Spleen (tissue), 13 donors: ENCODE measurements at places on chromosomes 3 and 15. TPM values are rescaled to one million over a fixed set of nuclear protein-coding genes. Genes with fewer than 3 reads are reported as not detected.

CHAC1 gene
- total RNA-seq: 1.6 TPM

KCNMB2 gene
- 0.66 TPM for total RNA-seq

CP gene
- total RNA-seq: 54.5 TPM

GRCh38 chr3:111617406-111617805 is 22.3 kb upstream of the ZBED2 start:
- H3K27me3 ChIP-seq: no peaks in the 10 kb centered on the region
- no peak for DNase-seq
- peaks cover 18% of the 10 kb centered on the region for H3K4me1 ChIP-seq
- H3K4me3 ChIP-seq: no peak overlapping the region

DNA sequence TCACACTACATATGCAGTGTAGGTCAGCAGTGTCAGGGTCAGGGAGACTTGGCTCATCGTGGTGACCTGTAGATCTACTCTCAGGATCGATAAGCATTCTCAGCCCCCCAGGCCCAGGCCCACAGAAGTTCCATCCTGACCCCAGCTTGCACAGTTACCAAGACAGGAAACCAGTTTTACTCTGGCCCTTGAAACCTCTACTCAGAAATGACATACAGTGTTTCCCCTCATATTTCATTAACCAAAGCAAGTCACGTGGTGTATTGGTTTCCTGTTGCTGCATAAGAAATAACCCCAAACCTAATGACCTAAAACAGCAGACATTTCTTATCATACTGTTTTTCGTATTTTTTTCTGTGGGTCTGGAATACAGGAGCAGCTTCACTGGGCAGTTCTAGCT is 242.2 kb downstream of the SLCO3A1 start:
- H3K27ac ChIP-seq: peak overlapping the region; percentile 9
- H3K4me3 ChIP-seq: no peak overlapping the region
- peaks cover 14% of the 10 kb centered on the region for H3K4me1 ChIP-seq
- H3K27me3 ChIP-seq: no peaks in the 10 kb centered on the region
- no peak for DNase-seq

GRCh38 chr3:116441652-116442051 is 3.6 kb downstream of the LSAMP start:
- no peak overlapping the region for H3K4me3 ChIP-seq
- peaks cover 19% of the 10 kb centered on the region for H3K27me3 ChIP-seq
- no peak for DNase-seq
- no peak overlapping the region for H3K27ac ChIP-seq
- H3K36me3 ChIP-seq: no peaks in the 10 kb centered on the region
